CD8-positive, alpha-beta memory T cell (primary cell): ENCODE measurements at places on chromosomes 13 and 19. TPM values are rescaled to one million over a fixed set of nuclear protein-coding genes. Genes with fewer than 3 reads are reported as not detected.

- no peak for DNase-seq
Measured at GRCh38 chr13:99150575-99151361, 49.9 kb upstream of the UBAC2 start.

DNA sequence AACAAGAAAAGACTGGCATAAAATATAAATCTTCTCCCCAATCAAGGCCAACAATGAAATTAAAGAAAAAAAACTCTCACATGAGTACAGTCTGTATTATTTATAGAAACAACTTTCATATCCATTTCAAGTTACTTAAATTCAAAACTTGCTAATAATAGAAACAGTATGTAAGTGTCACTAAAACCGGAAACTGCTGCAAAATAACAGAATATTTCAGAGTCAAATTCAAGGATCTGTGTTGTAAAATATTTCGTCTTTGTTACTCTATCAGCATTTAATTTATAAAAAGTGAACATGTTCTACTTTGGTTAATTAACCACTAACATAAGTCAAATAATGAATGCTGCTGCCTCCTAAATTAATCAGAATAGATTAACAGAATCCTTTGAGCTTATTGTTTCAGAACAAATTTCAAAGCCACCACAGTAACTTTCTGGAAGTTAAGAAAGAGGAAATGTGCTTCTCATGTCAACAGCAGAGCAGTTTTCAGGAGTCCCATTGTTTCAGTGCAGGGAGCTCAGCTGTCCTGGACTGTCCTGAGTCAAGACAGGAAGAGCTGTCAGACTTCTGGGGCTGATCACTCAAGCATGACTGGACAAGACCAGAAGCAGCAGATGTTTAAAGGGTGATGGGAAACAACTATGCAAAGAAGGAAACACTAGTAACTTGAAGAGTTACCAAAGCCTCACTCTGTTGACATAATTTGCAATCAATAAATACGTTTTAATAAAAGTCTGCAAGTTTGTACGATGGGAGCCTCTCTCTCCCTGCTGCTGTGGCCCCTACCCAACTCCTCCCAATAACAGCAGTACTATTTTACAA is 76.9 kb downstream of the FOXO1 start:
- DNase-seq, result no peak

DNA sequence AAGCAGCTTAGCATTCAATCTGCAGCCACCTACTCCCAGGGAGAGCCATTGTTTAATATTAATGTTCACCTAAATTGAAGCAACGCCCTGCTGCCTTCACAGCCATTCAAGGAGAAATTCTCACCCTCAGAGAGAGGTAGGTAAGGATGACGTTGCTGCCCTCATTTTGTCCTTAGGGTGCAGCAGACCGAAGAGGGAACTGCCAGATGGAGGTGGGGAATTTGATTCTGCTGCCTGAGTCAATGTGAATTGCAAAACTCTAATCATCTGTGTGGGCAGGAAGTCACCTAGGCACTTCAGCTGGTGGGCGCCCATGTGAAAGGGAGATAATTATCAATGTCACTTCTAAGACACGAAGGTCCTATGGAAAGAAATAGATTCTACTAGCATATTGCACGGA is 503.4 kb downstream of the TBC1D4 start:
- no peak for DNase-seq

DNA sequence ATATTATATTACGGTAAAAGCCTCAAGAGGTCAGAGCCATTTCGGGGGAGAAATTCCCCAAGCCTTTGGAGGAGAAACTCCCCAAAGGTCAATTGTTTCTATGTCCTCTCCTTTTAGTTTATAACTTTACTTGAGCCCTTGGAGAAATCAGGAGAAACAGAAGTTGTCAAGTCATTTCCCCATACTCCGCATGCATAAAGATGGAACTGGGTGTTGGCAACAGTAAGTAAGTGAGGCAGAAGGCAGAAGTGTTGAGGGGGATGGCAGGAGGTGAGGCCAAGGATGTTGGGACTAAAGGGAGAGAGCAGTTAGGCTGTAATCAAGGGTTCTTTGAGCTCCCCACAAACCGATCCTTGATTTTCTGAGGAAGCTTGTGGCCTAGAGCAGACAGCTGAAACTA is 307.9 kb downstream of the ENOX1 start:
- no peak for DNase-seq

GRCh38 chr19:18735752-18736151 is 52.3 kb downstream of the CRTC1 start:
- no peak for DNase-seq

GRCh38 chr19:28705008-28705407 is 507.9 kb downstream of the UQCRFS1 start:
- DNase-seq, result no peak

GRCh38 chr13:62305756-62306155 is 890.1 kb upstream of the PCDH20 start:
- DNase-seq, result no peak

DNA sequence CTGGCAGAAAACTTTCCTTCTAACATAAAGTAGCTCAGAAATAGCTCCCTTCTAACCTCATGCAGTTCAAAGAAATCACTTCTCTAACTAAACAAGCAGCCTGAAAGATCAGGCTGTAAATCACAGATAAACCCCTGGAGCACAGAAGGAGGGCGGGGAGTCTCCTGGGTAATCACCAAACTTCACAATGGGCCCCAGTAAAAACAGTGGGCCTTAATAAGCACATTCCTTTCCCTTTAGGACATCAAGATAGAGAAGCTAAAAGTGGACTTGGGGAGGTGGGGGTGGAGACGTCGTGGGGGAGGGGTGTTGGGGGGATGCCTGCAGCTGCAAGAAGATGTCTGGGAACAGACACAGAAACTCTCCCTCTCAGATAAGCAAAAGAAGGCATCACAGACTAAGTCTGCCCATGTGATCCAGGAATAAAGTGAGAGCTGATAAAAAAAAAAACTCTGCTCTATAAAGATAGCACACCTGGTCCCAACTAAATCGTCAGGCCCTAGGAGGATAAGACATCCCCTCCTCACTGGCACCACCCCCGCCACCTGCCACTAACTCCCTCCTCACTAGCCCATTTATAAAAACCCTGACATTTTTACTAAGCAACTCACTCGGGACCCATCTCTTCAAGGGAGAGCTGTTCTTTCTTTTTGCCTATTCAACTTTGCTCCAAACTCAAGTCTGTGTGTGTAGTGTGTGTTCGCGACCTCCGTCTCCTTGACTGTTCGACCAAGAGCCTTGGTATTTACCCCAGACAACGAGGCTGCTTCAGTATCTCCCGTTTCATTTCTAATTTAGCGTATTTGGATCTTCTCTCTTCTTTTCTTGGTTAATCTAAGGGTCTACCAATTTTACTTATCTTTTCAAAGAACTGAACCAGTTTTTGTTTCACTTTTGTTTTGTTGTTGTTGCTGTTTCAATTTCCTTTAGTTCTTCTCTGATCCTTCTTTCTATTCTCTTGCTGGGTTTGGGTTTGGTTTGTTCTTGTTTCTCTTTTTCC is 31.7 kb downstream of the DNAJC15 start:
- DNase-seq, result peak; percentile 32

DNA sequence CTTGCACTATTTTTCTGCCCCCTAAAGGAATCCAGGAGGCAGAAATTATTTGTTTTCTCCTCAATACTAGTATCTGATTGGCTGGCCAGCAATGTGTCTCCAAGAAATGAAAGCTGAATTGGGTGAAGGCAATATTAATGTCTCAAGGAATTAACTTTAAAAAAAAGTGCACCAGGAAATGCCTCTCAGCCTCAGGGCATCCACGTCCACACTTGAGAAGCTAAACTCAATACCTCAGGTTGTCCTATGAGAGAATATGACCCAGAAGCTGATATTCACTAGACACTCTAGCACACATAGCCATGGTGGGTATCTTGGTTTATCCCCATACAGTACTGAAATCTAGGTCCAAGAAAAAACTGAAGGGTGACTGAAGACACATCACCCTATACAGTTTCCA is 2.1 kb downstream of the ZNF91 start:
- no peak for DNase-seq

DNA sequence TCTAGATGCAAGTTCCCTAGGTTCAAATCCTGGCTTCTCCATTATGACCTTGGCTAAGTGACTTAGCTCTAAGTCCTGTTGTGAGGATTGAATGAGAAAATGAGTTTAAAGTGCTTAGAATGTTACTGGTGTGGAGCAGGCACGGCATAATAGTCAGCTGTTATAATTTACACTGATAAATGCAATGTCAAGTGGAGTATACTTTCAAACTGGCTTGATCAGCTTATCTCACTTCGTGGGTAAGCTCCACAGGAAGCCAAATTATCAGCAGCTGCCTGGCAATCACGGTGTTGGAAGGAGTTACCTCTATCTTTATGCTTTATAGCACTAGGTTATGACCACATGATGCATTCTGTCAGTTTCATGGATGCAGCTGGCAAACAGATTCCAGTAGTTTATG is 272.8 kb downstream of the OLFM4 start:
- no peak for DNase-seq

DNA sequence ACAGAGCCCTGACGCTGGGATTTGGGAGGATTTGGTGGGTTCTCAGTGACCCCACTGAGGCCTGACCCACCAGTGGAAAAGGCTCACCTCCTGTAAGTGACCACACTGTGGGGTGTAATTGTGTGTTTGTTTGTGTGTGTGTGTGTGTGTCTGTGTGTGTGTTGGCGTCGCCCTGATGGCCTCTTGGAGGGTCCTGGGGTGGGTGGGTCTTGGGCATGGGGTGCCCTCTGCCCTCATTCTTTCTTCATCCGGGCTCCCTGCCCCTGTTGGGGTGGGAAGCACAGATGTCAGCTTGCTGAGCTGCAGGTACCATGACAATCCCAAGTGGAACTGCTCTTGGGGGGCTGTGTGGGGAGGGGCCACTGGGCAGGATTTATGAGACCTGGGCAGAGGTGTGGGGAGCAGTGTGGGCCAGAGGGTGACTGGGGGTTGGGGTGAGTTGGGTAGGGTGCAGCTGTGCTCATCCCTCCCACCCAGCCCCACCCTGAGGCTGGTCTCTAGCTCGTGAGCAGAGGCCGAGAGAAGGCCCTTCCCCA is 22.8 kb downstream of the WTIP start:
- no peak for DNase-seq

DNA sequence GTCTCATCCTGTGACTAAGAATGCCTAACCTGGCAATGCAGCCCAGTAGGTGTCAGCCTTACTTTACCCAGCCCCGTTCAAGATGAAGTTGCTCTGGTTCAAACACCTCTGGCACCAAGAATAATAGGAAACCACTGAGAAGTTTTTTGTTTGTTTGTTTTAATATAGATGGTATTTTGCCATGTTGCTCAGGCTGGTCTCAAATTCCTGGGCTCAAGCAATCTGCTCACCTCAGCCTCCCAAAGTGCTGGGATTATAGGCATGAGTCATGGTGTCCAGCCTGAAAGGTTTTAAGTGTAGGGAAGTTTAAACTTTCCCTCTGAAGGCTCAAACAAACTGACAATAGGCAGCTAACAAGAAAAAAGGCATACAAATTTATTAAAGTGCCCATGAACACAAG is 51.2 kb upstream of the ABCC4 start:
- DNase-seq, result no peak

Gene SIAH3
- polyA plus RNA-seq, result not detected

Gene KASH5
- not detected for polyA plus RNA-seq

Gene C19orf73
- polyA plus RNA-seq, result 3.1 TPM

Gene KIR2DL4
- 0.79 TPM for polyA plus RNA-seq

Gene CYP4F8
- polyA plus RNA-seq, result not detected
